ENCODE measurements at places on chromosomes 6 and 20.

DNA sequence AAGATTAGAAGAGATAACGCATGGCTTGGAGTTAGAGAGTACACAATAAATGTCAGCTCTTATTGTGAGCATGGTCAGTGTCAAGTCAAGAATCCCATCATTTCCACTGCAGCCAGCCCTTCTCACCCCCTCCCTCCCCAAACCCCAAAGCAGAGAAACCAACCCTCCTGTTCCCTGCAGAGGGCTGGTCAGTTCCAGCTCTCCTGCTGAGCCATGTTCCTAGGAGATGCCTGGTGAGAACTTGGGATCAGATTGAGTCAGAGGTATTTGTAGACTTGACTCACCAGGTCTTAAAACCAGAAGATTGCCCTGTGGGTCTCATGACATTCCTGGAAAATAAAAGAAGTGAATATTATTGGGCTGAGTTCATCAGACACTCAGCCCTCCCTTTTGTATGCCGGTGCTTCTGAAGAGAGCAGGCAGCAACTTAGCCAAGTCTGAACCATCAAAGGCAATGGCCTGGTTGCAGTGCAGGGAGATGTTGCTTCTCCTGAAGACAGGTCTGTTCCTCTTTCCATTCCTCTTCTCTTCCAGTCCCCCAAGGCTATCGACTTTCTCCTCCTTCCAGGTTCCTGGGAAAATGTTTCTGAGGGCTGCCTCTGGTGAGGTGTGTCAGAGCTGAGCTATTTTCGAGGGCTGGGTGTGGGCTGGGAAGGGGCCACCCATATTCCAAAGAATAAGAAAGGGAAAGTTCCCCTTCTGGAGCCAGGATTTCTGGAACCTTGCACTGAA is 278.2 kb upstream of the SUPT3H start:
- DNase-seq, result no peak

- DNase-seq, result no peak
These were observed 67.5 kb upstream of the MBOAT1 start for GRCh38 chr6:20279608-20280287.

DNA sequence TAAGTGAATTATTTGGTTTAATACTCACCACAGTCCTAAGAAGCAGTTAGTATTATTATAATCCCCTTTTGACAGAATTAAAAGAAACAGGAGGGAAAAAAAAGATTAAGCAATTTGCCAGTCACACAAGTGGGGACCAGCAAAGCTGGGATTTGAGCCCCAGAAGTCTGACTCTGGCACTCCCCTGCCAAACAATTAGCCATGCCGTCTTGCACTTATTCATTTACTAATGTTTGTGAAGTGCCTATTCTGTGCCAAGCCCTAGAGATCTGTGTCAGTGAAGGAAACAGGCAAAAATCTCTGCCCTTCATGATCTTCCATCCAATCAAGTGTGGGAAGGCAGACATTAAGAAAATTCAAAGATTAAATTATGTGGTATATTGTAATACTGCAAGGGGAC is 126.0 kb upstream of the TOP1 start:
- no peak for DNase-seq

- DNase-seq, result no peak
These were observed 101.7 kb upstream of the TOP1 start for GRCh38 chr20:40926928-40927327.

DNA sequence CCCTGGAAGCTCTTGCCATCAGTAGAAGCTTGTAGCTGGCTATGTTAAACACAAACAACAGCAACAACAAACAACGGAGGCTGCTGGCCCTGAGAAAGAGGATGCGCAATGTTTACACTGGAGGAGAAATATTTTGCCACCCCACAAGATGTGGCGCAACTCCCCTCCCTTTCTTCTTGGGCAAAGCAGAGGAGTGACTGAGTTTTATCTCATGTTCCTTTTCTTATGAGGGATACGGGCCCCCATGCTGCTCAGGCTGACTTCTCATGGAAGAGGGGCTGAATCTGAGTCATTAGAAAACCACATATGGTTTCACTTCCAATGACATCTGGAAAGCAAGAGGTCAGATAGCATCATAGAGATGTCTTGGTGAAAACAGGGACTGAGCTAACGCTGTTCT is 75.9 kb upstream of the HDDC2 start:
- no peak for DNase-seq

DNA sequence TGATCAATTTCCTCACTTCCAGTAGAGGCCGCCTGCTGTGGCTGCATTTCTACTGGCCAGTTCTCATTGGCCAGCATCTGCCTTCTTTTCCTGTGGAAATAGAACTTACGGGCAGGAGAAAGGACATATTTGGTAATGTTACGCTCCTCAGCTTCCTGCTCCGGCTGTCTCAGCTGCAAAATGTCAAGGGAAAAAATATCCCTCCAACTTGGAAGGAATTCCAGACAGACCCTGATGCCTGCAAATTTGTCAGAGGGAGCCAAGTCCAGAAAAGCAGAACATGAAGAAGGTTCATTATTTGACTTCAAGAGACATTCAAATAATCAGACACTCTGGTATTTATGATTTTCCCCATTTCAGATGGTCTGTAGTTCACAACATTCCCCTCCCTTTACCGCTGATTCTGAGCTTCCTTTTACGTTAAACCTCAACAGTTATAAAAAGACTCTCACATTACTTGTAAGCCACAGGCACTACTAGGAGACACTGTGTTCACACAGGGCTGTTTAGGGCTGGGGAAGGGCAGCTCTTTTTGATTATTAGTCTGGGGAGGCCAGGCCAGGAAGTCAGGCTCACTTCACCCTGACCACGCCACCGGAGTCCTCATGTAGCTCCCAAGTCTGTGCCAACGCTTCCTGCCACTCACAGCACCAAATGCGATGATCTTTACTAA is 179.6 kb upstream of the CCN2 start:
- DNase-seq, result no peak

DNA sequence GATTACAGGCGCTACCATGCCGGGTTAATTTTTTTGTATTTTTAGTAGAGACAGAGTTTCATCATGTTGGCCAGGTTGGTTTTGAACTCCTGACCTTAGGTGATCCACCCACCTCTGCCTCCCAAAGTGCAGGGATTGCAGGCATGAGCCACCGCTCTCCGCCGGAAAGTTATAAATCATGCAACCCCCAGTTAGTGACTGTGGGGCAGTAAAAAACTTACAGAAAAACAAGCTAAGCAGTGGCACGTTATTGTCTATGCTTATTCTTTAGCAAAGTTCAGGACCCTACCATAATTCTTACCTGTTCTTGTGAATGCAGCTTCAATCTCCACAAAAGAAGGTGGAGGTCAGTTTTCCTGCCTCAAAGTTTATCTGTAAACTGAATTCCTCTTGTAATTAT is 47.5 kb upstream of the BTN3A2 start:
- no peak for DNase-seq

- DNase-seq, result no peak
These were observed 80.5 kb downstream of the SMPDL3A start for GRCh38 chr6:122869437-122870024.

- no peak for DNase-seq
These were observed 79.5 kb upstream of the VSTM2L start for GRCh38 chr20:37823296-37823980.

- no peak for DNase-seq
These were observed 5.5 kb upstream of the PROCR start for GRCh38 chr20:35166242-35166830.

GRCh38 chr6:109235481-109236038 is 140.3 kb downstream of the CEP57L1 start:
- DNase-seq, result no peak

DNA sequence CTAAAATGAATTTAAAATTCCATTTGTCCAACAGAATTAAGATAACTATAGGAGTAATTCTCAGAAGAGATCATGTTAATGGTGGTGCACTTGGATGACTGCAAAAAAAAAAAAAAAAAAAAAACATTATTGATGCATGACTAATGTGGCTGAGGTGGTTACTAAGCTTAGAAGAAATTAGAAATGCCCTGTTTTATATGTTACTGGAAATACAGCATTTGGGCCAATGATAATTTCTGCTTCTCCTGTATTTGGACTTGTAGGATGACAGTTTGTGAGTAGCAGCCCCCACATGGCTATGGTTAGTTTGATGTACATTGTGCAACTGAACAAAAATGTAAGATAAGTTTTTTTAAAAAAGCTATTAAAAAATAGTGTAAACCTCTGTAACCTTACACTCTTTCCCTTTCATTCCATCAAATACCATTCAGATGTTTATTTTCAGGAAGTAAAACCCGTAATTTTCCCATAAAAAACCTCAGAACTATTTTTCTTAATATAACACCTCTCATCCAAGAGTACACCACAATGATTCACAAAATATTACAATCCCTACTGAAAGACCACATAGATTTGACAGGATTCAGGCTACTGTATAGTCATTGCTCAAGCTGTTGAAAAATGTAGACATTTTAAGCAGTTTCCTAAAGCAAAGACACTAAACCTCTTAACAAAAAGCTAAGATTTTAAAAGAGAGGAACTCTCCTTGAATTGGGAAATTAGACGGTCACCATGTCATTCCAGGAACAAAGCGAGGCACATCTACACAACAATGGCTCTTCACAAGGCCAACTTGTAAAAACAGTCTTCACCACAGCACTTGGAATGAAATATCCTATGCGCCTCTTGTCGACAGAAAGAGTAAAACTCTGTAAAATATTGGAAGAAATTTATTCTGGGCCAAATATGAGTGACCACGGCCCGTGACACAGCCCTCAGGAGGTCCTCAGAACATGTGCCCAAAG is 83.0 kb downstream of the WDR27 start:
- no peak for DNase-seq

DNA sequence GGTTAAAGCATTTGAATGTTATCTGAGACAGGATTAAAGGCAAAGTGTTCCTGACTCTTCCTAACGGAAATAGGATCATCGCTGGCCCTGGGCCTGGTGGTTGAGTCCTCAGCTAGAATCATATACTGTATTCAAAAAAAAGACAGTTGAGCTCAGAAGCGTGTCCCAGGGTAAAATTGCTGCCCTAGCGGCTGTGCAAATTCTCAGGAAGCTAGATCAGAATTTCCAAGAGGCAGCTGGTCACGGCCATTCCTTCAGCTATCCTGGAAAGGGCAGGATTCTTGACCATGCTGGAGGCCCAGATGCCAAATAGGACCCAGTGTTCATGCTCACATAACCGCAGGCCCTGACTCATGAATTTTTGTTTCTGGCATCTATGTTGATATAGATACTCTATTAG is 67.4 kb downstream of the STMND1 start:
- DNase-seq, result no peak

- peak; percentile 47 for DNase-seq
These were observed 131.2 kb upstream of the BTN3A2 start for GRCh38 chr6:26233649-26234420.

- DNase-seq, result no peak
These were observed 222.7 kb downstream of the ANKRD60 start for GRCh38 chr20:58005581-58006345.

DNA sequence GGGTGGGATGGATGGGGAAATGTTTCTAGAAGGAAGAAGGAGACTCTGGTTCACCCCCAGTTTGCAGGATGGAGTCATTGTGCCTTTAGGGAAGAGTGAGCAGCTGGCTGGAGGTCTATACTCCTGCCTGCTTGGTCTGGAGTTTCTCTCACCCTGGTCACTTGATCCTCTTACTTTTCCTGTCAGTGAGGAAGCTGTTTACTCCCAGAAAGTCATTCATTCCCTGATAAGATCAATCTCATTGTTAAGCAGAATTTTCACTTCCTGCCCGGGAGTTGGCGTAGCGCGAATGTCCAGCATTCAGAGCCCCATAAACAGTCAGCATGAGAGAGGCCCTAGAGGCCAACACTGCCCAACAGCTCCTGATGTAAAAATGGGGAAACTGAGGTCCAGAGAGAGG is 70.4 kb upstream of the SIRPA start:
- DNase-seq, result no peak

GRCh38 chr20:59411170-59411569 is 110.8 kb downstream of the EDN3 start:
- no peak for DNase-seq

DNA sequence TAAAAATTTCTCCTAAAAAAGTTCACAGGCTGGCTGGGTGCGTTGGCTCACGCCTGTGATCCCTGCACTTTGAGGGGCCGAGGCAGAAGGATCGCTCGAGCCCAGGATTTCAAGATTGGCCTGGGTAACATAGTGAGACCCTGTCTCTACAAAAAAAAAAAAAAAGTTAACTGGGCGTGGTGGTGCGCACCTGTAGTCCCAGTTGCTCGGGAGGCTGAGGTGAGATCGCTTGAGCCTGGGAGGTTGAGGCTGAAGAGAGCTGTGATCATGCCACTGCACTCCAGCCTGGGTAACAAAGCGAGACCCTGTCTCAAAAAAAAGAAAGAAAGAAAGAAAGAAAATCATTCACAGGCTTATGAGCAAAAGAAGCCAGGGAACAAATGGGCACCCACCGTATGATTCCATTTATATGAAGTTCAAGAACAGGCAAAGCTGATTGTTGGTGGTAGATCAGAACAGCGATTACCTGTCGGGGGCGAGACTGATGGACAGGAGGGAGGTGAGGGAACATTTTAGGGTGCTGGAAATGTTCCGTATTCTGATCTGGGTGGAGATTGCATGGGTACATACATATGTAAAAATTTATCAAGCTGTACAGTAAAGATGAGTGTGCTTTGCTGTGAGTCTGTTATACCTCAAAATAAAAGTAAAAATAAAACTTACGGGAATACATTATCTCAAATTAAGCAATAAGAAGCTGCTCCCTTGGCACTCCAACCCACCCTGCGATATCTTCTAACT is 77.1 kb downstream of the FGD2 start:
- no peak for DNase-seq

DNA sequence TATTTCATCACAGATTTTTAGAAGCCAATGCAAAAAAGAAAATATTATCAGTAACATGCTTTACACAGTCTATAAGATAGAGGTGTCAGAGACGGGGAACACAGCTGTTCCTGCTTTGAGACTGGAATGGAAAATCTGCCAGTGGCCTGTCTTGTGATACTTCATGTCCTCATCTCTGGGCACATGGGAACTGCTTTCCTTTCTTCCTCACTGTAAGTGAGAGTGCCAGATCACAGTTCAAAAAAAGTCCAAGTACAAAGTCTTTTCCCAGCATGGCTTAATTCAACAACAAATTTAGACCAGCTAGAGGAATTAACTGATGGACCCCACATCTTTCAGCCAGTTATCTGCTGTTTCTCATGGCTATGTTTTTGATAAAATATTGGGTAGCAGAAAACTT is 490.4 kb downstream of the CDKAL1 start:
- DNase-seq, result no peak

DNA sequence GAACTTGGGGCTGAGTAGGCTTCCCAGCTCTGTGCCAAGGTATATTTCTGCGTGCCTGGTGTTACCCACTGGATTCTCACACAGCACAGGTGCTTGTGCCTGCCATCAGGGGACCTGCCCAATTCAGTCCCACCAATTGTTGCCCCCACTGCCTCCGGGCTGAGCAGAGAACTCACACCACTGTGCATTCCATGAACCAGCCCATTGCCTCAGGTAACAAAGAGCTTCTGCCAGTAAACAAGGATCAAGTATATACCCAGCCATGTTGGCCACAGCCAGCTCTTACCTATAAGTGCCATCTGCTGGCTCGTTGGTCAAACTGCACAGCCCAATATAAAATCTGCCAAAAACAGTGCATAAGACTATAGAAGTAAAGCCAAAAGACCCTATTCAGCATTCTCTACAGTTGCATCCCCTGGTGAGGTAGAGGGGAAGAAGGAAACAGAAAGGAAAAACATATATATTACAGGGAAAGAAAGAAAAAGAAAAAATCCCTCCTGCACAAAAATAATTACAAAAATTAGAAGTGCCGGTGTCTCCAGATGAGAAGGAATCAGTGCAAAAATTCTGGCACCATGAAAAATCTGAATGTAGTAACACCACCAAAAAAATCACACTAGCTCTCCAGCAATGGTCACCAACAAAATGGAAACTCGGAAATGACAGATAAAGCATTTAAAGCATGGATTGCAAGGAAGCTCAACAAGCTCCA is 241.4 kb downstream of the IBTK start:
- no peak for DNase-seq

- DNase-seq, result no peak
These were observed 10.1 kb downstream of the EZR start for GRCh38 chr6:158808941-158809678.

All from activated T-cell treated with anti-CD3 and anti-CD28 coated beads for 1 hour (primary cell).